ENCODE measurements at places on chromosomes 5 and 9.
A peak's percentile ranks its signal among the peaks of the same experiment; 100 is the strongest.

DNA sequence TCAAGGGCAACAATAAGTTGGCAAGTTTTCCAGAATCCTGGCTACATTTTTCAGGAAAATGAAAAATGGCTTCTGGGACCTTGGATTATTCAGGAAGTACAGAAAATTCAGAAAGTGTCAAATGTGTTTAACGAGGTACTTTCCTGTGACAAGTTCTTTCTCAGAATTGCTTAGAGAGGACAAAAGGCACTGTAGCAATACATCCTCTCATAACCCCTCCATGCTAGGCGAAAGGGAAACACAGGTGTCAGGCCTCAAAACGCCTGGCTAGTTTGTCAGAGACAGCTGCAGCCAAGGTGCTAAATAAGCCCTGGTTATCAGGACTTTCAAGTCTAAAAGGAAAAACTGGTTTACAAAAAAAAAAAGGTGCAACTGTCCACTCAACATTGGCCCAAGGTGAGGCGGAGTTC is 115.2 kb downstream of the GNAQ start:
- no peak for DNase-seq

DNA sequence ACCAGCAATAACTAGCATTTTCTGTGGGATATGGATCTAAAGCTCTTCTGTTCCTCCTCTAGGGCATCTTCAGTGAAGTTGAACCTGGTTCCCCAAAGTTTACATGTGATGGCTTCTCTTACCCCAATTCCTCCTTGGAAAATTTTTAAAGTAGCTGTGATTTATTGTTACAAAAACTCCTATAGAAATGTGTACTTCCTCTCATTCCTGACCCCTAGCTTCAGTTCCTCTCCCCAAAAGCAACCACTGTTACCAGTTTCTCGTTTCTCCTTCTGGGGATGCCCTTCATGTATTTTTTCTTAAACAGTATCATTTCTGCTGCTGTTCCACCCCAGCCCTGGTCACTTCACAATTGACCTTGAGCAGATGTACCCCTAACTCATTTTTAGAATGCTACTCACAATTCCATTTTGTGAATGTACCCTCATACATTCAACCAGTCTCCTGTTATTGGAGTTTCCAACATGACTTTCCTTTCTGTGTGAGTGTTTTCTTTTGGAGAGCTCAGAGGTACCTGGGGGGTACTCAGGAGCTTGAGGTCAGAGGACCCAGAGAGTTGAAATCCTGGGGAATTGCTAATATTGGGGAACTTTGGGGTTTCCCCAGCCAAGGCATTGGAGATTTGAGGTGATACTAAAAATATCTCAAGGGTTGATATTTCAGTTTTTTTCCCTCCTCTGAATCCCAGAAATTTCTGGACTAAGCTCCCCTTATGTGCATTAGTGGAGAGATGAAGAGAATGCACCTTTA is 18.6 kb upstream of the GLRX start:
- DNase-seq: no peak

GRCh38 chr5:14806456-14806855 is 65.1 kb downstream of the ANKH start:
- DNase-seq: no peak

DNA sequence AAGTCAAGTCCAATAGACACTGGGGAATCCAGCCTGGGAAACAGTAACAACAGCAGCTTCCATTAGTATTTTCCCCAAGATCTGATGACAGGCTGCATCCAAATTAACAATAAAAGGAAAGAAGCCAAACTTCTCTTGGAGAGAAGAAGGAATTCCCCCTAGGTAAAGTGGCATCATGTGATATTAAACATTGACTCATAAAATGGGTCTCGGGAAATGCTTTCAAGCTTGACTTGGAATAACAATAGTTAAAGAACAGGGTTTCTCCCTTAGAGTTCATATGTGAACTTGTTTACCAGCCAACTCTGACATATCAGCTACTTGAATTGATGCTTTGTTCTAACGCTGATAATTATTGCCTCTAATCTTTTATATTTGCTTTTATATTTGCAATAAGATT is 45.4 kb downstream of the ENTREP1 start:
- DNase-seq: no peak

- no peak for DNase-seq
These were observed 572 bp downstream of the ZDHHC21 start for GRCh38 chr9:14692470-14693250.

DNA sequence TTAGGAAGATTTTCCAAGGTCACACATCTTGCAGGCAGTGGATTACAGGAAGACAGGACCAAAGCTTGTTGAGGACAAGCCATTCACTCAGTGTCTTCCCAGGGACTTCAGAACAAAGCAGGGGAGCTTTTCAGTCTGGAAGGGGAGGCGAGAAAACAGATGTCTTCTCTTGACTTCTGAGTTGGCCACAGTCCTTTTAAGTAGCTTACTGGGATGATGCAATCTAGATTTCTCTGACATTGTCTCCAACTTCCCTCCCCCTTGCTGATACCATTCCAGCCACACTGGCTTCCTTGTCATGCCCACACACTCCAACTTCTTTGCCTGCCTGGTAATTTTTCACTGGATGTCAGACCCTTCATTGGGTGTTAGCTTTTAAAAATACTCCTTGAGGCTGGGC is 174.2 kb upstream of the TBC1D2 start:
- no peak for DNase-seq

- no peak for DNase-seq
These were observed 77.4 kb downstream of the MEGF10 start for GRCh38 chr5:127367946-127368465.

DNA sequence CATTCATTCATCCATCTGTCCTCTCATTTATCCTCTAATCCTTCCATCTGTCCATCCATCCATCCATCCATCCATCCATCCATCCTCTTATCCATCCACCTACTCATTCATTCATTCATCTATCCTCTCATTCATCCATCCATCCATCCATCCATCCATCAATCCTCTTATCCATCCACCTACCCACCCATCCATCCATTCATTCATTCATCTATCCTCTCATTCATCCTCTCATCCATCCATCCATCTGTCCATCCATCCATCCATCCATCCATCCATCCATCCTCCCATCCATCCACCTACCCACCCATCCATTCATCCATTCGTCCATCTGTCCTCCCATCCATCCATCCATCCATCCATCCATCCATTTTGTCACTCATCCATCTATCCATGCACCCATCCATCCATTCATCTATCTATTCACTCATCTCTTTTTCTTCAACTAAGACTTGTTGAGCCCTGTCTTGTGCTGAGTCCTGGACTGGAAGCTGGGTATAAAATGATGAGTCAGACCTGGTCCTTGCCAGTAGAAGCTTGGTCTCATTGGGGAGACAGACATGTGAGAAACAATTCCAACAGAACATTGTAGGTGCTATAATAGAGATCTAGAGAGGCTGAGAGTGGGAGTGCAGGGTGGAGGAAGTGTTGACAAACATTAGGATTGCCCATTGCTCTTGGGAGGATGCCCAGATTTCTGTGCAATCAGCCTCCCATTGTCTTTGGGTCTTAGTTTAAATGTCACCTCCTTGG is 55.0 kb upstream of the IER5L start:
- no peak for DNase-seq

- DNase-seq: no peak
These were observed 65.8 kb upstream of the COL5A1 start for GRCh38 chr9:134575901-134576176.

DNA sequence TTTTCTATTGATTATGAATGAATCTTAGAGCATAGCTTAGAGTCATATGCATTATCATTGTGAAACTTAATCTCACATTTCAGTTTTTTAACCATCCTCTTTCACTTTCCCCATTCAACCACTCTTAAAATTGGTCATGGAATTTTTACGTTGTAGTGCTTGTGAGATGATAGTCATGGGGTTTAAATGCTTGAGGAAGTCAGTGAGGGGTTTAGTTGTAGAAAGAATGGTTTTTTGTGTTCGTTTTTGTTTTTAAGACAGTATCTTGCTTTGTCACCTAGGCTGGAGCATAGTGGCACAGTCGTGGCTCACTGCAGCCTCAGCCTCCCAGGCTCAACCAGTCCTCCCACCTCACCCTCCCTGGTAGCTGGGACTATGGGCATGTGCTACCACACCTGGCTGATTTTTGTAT is 19.6 kb downstream of the UGCG start:
- no peak for DNase-seq

DNA sequence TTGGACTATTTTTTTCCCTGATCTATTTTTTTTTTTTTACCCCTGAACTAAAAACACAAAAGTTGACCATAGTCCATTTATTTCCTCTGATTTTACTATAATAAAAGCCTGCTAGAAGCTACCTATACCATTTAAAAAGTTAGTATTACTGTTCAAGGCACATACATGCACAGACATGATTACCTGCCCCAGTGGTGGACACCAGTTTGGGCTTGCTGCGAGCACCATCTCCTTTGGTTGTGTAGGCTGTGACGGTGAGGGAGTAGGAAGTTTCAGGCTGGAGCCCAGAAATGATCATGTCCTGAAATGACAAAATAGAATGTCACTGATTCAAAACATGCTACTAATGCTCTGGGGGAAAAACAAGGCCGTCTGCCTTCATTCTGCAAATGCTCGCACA is 693.1 kb upstream of the DMAC1 start:
- DNase-seq: no peak

- no peak for DNase-seq
These were observed 52.4 kb downstream of the CD180 start for GRCh38 chr5:67144183-67144639.

GRCh38 chr5:38905516-38905915 is 59.7 kb downstream of the OSMR start:
- no peak for DNase-seq

DNA sequence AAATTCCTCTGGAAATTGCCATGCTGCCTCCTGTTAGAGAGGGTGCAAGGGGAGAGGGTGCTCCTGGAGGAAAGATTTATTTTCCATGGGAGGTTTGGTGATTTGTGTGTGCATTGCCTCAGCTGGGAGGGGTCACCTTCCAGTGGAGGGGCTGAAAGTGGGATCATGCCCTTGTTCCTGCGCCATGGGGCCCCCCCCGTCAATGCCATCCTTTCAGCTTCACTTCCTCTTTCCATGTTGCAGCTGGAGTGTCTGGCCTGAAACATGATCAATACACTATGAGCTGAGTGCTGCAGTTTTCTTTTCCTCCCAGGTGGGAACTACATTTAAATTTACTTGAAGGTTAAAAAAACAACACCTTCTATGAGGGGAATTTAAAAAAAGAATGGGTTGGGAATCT is 176.8 kb downstream of the MELK start:
- DNase-seq: peak; percentile 28

- DNase-seq: peak; percentile 31
These were observed 54.9 kb downstream of the USP20 start for GRCh38 chr9:129889941-129890717.

DNA sequence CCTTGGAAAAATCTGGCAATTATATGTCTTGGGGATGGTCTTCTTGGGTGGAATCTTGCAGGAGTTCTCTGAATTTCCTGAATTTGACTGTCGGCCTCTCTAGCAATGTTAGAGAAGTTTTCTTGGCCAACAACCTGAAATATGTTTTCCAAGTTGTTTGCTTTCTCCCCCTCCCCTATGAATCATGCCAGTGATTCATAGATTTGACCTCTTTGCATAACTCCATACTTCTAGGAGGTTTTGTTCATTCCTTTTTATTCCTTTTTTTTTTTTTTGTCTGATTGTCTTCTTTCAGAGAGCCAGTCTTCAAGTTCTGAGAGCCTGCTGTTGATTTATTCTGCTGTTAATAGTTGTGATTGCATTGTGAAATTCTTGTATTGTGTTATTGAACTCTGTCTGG is 56.7 kb upstream of the SLC44A1 start:
- no peak for DNase-seq

DNA sequence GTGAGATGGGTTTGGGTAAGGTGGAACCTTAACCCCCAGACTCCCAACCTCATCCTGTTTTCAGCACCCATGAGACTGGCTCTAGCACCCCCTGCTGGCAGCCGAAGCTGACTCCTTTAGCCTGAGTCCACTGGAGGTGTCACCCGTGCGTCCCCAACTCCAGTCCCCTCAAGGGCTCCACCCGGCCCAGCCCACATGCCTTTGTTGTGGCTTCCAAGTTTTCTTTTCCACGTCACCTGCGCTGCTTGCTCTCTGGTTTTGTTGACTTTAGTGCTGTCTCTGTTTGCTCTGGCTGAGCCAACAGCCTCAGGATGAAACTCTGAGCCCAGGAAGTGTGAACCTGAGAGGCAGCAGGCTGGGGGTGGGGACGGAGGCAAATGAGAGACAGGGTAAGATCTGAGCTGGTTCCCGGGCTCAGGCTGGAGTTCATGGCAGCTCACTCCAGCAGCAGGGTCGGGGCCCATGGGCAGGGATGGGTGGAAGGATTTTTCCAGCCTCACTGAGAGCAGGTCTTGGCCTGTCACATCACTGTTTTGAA is 13.2 kb upstream of the AQP7 start:
- DNase-seq: peak; percentile 73

- DNase-seq: no peak
These were observed 95.5 kb downstream of the F2RL2 start for GRCh38 chr5:76527685-76528161.

- DNase-seq: no peak
These were observed 65.6 kb downstream of the ANKRD55 start for GRCh38 chr5:56167519-56167918.

DNA sequence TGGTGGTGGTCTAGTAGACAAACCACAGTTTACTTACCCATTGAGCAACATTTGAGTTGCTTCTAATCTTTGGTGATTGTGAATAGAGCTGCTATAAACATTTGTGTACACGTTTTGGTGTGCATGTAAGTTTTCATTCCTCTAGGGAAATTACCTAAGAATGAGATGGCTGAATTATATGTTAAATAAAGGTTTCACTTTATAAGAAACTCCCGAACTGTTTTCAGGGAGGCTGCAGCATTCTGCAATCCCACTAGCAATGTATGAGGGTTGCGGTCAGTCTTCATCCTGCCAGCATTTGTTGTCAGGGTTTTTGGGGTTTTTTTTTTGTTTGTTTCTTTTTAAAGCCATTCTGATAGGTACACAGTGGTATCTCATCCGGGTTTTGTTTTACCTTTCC is 45.7 kb upstream of the PPARGC1B start:
- DNase-seq: no peak

GRCh38 chr5:160843240-160843639 is 8.8 kb downstream of the ATP10B start:
- peak; percentile 73 for DNase-seq

DNA sequence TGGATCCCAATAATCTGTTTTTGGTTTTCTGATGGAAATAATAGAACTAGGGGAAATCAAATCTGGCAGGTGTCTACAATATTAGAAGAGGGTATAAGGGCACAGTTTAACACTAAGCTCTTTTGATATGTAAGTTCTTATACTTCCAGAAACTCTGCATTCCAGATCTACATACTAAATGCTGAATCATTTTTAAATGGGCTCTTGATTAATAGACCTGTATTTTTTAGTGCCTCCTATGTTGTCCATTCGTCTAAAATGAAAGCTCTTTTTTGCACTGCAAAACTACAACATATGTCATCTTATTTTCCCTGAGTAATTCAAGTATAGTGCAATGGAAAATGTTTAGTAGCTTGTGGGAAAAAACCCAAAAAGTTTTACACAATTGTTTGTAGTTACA is 44.2 kb downstream of the NR6A1 start:
- no peak for DNase-seq

GRCh38 chr9:2012347-2012746 is 2.8 kb upstream of the SMARCA2 start:
- no peak for DNase-seq

Measured in RPMI8226 (cell line).